ENCODE measurements at places on chromosomes 11 and 22.

DNA sequence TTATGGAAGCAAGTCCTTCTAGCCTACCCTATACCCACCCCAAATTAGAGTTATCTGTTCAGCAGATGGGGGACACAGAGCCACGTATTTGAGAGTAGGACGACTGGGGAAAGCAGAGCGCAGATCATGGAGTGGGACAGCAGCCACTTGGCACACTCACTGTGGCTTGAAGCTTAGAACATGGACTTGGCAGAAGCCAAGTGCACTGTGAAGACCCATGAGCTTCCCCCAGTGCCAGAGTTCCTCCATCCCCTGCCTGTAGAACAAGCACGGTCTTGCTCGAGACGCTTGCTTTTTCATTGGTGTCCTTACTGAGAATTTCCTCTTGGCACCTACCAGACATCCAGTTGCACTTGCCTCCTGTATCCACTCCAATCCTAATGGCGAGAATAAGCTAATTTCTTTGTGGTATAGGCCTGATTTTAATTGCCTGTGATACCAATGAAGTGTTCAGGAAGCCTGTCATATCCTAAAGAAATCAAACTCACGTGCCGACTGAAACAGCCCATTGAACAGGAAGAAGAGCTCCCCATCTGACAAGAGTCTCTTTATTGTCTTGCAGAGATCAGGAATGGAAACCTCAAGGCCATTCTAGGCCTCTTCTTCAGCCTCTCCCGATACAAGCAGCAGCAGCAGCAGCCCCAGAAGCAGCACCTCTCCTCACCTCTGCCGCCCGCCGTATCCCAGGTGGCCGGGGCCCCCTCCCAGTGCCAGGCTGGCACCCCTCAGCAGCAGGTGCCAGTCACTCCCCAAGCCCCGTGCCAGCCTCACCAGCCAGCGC, 166.9 kb downstream of the NAV2 start:
- no peak for DNase-seq

DNA sequence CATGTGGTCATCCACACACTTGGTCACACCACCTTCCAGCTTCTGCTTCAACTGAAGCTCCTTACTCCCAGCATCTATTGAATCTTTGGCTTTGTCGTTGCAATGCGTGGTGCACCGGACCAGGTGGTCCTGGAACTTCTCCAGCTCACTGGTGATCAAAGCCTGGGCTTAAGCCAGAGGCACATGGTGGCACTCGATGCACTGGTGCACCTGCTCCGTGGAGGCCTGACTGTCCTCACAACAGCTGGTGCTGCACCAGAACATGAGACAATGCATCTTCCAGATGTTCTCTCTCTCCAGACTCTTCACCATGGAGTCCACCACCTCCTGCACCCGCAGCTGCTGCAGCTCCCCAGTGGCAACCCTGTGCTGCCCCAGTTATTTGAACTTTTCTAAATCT, 56.0 kb downstream of the CELSR1 start:
- no peak for DNase-seq

- DNase-seq, result no peak
Measured at GRCh38 chr11:72522186-72522585, 87.9 kb upstream of the CLPB start.

DNA sequence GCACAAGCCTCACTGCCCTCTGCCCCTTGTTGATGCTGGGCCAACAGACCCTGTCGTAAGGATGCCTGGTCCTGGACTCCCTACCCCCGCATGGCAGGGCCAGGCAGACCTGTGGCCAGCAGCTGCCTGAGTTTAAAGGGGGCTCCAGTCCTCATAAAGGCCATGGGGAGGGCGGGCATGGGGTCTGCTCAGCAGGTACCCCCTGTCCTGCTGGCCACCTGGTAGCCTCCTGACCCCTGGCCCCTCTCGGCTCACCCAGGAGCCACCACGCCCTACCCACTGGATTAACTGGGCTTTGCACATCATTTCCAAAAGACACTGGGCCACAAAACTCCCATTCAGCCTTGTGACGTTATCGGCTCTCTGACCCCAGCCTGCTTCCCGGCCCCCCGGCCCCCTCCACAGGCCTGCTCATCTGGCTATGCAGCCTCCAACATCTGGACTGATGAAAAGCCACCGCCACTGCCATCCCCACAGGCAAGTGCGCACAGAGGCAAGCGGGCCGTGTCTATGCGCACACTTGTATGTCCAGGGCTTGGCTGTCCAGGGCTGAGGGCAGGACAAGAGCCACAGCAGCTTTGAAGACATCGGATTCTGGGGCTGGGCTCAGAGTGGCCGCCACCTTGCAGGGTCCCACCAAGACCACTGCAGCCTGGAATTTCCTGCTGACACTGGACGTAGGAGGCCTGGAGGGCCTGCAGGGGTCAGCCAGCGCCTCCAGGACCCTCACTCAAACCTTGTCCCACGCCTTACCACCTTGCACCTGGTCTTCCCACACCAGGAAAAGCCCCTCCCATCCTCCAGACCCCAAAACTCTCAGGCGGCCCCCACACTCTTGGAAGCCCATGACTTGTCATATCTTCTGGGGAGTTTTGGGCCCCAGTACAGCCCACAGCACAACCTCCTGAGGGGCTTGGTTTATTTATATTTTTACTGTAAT, 48.7 kb downstream of the IGF2 start:
- no peak for DNase-seq

DNA sequence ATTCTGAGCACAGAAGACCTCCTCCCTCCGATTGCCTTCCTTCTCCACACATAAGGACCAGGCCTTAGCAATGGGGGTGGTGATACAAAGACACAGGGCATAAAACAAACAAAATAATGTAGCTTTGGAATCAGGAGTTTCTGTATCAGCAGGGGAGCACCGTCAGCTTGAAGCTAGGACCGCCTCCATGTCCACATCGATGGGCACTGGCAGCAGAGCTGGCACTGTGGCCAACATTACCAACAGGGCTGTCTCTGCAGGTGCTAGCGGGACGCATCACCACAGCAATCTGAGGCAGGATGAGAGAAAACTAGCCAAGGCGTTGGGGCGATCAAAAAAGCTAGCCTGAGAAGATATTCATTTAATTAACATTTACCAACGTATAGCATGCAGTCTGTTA, 201.4 kb downstream of the MAML2 start:
- no peak for DNase-seq

- no peak for DNase-seq
Measured at GRCh38 chr11:88689548-88690240, 352.2 kb upstream of the CTSC start.

DNA sequence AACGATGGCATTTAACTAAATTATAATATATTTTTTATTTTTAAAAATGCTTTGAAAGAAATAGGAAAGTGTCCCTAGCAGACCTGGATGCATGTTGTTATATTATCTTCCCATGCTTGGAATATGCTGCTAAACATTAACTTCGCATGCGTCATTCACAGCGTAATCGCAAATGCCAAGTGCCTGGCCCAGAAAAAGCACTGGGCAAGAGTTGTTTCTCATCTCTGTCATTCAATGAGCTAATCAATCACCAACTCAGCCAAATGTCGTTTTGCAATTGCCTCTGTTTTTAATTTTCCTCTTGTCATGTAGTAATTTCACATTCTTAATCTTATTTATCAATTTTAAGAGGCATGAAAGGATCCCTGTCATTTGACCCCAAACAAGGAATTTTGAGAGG, 1421.9 kb downstream of the BRD1 start:
- DNase-seq, result no peak

DNA sequence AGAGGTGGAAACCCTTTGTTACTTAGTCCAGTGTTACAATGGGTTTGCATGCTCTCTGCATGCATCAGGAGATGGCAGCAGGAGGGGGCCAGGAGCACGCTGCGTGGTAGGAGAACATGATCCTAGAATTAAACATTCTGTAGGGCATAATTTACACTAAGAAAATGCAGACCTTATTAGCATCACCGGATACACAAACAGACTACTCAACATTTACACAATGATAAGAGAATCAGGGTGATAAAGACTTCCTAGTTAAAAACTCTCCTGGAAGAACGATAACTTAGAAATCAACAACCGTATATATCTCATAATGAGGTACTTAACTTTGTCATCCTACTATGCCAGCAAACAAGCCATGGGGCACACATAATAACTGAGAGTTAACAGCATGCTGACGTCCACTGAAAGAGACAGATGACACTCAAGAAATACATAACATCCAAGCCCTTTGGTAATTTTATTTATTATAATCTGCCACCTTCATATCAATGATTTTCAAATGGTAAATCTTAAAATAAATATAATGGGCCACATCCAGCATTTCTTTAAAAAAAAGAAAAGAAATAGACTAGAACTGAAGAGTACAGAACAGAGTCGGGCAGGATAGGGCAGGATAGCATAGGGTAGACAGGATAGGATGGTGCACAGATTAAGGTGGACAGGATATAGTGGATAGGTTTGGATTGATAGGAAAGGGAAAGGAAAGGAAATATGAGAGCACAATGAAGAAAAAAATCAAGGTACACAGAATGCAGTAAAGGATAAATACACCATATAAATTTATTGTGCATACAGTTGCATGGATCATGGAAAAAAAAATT, 27.5 kb downstream of the CADM1 start:
- DNase-seq, result no peak

DNA sequence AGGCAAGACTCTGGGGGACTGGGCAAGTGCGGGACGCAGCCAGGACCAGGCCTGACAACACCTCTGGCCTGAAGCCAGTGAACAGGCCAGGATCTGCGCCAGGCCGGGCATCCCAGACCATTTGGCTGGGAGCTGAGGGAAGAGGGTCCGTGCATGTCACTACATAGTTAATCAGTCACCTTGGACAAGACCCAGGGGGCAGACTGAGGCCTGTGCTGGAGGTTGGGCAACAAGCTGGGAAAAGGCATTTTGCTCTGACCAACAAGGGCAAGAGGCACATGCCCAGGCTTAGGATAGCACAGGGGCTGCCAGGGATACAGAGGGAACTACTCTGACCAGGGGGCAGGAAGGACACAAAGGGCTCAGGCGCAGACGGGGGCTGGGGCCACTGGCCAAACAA, 7.0 kb upstream of the CHADL start:
- no peak for DNase-seq

- no peak for DNase-seq
Measured at GRCh38 chr11:34501949-34502348, 11.6 kb downstream of the ELF5 start.

GRCh38 chr11:8202516-8203413, 33.9 kb upstream of the RIC3 start:
- DNase-seq, result no peak

GRCh38 chr11:78268591-78269410, 80.1 kb downstream of the USP35 start:
- no peak for DNase-seq

DNA sequence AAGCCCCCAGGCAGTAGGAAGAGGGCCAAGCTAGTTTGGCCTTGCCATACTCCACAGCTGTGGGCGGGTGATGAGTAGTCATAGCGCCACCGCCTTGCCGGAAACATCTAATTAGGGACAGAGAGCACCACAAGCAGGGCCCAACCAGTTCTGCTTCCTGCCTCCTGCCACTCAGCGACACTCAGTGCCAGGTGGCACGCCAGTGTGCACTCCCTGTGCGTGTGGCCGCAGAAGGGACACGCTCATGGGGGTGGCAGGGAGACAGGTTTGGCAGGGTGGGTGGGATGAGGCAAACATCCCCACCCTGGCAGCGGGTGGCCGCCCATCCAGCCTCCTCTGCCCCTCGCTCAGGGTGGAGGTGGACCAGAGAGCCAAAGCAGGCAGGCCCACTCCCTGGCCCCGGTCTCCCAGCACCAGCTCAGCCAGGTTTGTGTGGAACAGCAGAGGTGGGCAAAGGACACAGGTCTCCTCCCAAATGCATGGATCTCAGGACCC, 4.9 kb downstream of the OVOL1 start:
- DNase-seq, result no peak
